ENCODE measurements at places on chromosomes 6 and 20.
A peak's percentile ranks its signal among the peaks of the same experiment; 100 is the strongest.

- DNase-seq = no peak
Observed at GRCh38 chr20:36308353-36308752, 2.2 kb downstream of the DLGAP4 start.

DNA sequence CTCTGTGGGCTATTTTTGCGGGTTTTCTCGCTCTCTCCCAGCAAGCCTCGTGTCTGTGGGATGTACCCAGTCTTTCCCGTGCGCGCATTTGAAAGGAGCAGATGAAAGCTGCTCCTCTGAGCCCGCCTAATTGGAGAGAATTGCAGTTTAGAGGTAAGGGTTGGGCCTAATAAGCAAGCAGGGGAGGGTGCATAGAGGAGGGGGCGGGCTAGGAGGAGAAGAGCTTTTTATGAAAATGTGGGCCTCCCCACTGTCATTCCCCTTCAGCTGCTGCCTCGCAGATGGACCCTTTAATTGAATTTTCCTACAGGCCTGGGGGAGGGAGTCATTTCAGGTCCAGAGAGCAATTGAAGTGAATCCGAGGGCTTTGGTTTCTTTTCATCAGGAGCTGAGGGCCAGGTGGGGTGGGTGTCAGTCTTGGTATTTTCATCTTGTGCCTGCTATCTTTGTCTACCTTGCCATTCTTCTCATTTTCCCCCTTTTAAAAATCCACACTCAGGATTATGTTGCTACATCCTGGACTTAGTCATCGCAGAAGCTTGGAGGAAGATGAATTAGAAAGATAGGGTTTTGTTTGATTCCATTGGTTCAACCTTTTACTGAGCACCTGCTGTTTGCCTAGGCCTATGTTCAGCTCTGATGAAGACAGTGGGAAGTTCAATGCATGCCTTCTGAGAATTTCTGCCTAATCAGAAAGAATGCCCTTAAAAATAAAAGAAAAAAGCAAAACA lies 423.4 kb downstream of the CD83 start:
- no peak for DNase-seq

DNA sequence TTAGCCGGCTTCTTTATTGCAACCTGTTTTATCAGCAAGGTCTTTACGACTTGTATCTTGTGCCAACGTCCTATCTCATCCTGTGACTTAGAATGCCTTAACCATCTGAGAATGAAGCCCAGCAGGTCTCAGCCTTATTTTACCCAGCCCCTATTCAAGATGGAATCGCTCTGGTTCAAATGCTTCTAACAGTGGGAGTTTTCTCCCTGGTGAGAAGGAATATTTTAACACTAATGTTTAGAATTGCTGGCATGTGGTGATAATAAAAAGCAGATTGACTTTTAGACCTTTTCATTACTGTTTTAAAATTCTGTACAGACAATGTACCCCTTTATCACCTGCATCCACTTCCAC lies 9.9 kb upstream of the KCNK15 start:
- DNase-seq = no peak

GRCh38 chr6:69162811-69163210 lies 527.7 kb downstream of the ADGRB3 start:
- no peak for DNase-seq

GRCh38 chr20:4038047-4038459 lies 22.7 kb upstream of the RNF24 start:
- peak; percentile 90 for DNase-seq

DNA sequence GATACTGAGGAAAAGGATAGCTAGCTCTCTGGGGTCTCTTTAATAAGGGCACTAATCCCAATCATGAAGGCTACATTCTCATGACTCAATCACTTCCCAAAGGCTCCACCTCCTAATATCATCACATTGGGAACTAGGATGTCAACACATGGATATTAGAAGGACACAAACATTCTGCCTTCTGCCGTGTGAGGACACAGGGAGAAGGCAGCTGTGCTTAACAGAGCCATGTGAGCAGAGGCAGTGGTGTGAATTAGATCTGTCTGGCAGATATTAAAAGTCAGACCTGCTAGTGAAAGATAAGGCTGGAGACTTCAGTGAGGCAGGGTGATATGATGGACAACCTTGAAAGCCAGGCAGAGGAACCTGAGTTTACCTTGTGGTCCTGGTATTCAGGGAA lies 341.9 kb downstream of the ARHGAP18 start:
- DNase-seq = no peak

- DNase-seq = no peak
Observed at GRCh38 chr20:17661121-17661744, 20.8 kb downstream of the RRBP1 start.

- no peak for DNase-seq
Observed at GRCh38 chr6:99933129-99933528, 60.9 kb downstream of the MCHR2 start.

DNA sequence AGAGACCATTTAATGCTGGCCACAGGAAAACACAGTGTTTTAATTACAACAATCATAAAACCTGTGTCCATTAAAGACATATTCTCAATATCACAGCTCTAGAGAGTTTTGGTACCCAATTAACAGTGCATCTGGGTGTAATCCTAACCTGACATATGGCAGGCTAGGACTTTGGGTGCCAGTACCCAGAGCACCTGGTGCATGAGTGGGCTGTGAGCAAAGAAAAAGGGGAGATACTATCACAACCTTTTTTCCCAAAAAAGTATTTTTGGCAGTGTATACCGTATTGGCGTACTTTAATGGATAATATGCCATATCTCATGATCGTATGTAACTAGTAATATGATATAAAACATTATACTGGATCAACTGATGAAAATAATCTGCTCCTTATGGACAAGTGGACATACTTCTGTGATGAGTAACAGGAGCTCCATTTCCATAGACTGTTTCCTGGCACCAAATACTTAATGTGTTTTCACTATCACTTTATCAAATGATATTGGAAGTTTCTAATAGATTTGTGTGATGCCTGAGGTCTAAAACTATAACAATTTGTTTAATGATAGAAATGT lies 91.7 kb downstream of the COL19A1 start:
- no peak for DNase-seq

- DNase-seq = no peak
Observed at GRCh38 chr6:3456395-3456897, 404 bp downstream of the SLC22A23 start.

- DNase-seq = no peak
Observed at GRCh38 chr6:81547149-81547548, 205.3 kb downstream of the TENT5A start.

All from naive B cell (primary cell).